ENCODE measurements at places on chromosomes 7 and 10. TPM values are rescaled to one million over a fixed set of nuclear protein-coding genes. Genes with fewer than 3 reads are reported as not detected.

- no peak for DNase-seq
These were observed 38.3 kb downstream of the AKR1B1 start for GRCh38 chr7:134420424-134421125.

DNA sequence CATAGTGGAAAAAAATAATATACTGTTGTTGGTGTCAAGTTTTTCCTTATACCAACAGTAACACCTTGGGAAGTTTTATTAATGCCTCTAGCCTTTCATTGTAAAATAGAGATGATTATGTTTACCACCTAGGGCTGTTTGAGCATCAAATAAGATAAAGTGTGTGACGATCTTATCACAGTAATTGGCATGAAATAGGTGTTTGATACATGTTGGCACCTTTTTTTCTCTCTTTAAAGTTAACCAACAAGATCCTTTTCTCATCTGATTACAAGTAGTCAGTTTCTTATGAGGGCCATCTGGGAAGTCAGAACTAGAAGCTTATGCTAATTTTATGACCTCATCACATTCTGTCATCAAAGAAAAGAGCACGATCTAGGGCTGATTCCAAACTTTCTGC, 669.5 kb downstream of the CCSER2 start:
- DNase-seq, result no peak

- no peak for DNase-seq
These were observed 301.3 kb downstream of the RNLS start for GRCh38 chr10:88281592-88282347.

DNA sequence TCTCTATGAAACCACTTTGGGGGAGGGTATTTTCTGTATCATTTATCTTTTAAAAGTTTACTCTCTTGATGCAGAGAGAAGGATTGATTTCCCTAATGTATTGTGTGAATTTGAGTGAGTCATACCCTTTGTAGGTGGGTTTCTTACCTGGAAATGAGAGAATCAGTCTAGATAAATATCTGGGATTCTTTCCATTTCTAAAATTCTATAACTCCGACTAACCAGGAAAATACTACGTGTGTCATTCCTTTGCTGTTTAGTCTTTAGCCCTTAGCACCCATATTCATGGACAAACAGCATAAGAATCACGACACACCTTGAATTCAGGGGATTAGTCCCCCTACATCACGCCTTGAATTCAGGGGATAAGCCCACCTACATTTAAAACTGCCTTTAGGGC, 139.1 kb downstream of the GATA3 start:
- no peak for DNase-seq

GRCh38 chr10:123272171-123272570, 118.0 kb downstream of the BUB3 start:
- no peak for DNase-seq

DNA sequence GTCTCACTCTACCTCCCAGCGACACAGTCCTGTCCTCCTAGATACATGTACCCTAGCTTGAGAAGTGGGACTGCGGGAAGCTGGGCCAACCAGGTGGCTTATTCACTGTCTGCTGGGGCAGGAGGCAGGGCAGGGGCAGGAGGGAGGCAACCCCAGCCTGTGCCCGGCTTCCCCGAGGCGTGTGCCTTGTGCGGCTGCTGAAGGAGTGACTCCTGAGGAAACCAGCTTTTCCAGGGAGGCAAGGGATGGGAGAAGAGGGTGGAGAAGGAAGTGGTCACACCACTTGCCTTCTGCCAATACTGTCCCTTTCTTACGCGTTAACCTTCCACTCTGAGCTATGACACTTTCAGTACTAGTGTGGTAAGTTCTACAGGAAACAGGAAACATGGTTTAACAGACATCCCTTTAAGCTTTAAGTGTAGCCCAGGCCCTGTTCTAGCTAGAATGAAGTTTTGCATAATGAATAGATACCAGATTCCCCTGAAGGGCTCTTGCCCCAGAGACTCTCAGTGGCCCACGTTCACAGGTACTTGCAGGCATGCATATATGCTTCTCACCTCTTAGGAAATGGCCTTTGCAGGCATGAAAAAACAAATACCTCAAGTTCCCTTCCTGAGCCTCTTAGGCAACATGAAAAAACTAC, 40.6 kb downstream of the SYPL1 start:
- DNase-seq, result no peak

Gene SFTPD
- total RNA-seq, result not detected

Gene THNSL1
- total RNA-seq, result 9.7 TPM

GRCh38 chr10:131700032-131700431, 200.8 kb upstream of the PPP2R2D start:
- DNase-seq, result no peak

DNA sequence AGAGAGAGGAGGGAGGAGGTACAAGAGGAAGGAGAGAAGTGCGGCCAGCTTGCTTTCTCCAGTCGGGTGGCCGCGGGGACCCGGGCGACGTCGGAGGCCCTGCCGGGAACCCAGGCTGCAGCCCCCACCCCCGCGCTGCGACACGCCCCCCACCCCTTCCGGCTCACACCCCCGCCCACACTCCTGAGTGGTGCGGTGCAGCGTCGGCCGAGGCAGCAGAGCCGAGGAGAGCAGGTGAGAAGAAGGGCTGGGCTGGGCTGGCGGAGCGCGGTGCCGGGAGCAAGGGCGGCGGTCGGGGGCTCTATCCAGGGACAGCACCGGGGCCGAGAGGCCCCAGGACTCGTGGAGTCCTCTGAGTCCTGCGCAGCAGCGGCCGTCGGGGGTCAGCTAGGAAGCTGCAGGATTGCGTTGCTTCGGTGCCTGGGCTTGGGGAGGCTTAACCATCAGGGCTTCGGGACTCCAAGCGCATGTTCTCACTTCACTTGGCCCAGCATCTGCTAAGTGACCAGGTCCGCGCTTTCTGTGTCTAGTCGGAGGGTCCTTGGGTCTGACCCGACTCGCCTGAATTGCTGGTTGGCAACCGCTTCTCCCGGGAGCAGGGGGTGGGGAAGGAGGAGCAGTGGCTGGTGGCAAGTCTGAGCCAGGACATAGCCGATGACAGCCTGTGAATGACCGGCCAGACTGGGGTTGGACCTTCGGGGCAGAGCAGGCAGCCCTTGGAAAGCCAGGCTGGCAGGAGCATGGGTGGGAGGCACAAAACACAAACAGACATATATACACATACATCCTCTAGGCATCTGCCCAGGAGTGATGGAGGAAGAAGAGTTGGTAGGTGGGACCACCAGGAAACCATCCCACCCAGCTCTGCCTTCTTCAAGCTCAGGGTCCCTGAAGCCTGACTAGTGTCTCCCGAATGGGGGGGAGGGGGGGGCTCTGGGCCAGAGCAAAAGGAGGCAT, 683 bp downstream of the CHAT start:
- no peak for DNase-seq

DNA sequence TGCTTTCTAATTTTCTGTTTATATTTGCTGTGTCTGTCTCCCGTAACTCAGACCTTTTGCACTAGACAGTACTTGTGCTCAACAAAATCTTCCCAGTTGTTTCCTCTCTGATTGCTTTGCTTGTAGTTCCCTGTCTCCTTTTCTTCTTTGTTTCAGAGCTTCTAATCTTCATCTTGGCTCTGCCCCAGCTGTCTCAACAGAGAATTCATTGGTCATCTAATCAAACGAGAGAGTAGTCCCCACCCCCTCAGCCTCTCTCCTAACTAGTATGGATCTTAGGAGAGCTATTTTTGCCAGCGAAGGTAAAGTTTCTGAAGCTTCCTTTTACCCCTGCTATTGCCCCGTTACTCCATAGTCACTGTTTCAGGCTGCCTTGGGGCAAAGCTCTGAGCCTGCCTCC, 32.8 kb downstream of the SLC26A4 start:
- no peak for DNase-seq

DNA sequence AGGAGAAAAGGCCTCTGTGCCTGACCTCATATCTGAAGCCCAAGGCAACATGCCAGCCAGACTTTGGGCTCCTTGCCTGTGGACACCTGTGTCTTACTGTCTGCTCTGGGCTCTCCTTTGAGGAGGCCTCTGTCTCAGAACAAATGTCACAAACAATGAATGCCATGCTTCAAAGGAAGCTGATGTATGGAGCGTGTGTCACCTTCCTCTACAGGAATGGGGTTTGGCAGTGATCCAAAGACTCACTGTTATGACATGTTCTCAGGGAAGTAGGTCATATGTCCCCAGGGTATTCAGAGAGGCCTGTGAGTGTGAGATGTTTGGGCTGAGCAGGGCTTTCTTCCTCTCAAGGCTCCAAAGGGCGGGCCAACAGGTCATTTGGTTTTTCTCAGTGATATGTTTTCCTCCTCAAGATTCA, 38.4 kb downstream of the PTPRE start:
- DNase-seq, result no peak

DNA sequence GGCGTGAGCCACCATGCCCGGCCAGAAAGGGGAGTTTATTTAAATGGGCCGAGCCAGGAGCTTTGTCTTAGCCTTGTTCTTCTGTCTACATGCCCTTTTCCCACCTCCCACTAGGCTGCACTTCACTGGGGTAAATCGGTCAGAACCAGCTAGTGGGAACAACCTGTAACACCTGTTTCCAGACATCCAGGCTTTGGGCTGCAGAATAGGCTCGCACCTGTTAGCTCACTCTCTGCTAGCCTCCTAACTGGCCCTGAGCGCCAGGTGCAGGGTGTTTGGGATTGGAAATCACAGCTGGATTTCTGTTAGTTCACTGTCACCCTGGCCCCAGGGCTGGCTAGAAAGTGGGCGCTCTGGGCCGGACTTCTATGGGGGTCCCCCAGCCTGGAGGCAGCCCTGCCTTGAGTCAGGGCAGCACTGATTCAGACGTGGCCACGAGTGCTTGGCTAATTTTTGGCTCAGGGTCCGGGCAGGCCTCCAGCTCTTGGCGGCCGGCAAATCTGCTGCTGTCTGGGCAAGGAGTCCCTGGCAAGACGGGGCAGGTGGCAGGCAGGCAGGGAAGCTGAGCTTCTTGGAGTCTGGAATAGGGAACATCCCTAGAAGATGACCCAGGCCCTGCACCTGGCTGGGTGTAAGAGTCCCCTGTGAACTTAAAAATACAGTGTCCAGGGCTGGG, 48.6 kb downstream of the GTF2IRD1 start:
- DNase-seq, result no peak

GRCh38 chr7:149871576-149871975, 2.2 kb upstream of the ATP6V0E2 start:
- no peak for DNase-seq

GRCh38 chr10:124698545-124699469, 45.4 kb downstream of the FAM53B start:
- DNase-seq, result peak; percentile 35

Gene SH2D4B
- not detected for total RNA-seq

DNA sequence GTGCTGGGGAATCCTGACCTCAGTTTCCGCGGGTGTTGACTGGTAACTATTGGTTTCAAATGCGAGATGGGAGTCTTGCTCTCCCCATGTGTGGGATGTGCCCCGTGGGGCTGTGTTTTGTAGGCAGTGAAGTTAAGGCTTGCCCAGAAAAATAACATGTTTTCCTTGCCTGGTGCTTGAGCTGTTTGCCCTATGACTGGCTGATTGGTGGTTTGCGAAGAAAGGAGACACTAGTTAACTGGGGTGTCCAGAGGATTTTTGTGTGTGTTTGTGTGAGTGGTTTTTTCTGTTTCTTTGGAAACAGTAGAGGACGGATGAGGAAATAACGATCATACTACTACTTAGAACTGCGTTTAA, 61.9 kb downstream of the CREB5 start:
- DNase-seq, result no peak

Gene SLC13A1
- total RNA-seq, result not detected

DNA sequence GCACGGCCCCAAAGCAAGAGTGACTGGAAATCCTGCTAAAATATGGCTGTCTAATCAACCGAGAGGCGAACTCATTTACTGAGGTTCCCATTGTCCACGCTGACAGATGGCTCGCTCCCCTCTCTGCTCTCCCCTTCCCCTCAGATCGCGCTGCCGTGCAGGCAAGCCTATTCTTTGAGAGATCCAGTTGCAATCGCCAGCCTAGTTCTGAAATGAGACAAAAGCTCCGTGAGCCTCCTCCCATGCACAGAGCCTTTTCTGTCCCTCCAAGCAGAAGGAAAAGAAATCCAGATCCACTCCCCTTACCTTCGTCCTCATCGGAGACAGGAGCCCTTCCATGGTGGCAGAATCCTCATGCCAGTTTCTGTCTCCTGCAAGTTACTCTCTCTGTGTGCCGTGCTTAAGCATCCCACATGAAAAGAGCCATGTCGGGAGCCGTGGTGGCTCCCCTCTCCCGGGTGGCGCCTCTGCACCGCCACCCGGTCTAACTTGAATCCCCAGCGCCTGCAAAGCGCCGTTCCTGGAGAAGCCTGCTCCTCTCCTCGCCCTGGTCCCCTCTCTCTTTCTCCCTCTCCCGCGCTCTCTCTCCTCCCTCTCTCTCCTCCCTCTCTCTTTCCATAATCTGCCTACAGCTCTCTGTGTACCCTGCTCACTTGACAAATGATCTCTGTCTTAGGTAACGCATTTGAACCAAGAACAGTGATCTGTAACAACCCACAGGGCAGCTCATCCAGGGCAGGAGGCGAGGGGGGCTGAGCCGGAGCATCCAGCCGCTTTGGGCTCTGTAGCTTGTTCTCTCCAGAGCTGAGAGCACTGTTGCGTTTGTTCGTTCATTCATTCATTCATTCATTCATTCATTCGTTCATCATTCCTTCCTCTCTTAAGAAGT, 156.8 kb downstream of the FRMD4A start:
- DNase-seq, result no peak

- no peak for DNase-seq
These were observed 124.4 kb upstream of the ITGB1 start for GRCh38 chr10:33082373-33082895.

- no peak for DNase-seq
These were observed 83.2 kb upstream of the BAIAP2L1 start for GRCh38 chr7:98483964-98484545.

DNA sequence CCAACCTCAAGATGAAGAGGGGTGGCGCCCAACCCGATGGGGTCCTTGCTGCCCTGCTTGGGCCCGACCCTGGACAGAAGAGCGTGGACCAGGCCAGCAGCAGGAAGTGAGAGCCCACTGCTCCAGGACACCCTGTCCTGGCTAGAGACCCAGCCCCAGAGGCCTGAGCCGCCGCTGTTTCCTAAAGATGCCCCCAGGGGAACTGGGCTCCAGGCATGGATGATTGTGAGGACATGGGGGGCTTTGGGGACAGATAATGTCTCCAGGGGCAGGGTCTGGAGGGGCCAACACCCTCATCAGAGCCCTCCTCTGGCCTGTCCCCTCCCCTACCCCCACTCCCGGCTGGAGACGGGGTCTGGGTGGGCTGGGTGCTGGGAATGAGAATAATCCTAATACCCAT, 71.7 kb downstream of the MYL10 start:
- no peak for DNase-seq
